ENCODE measurements at places on chromosomes 2 and 18.
A peak's percentile ranks its signal among the peaks of the same experiment; 100 is the strongest.

DNA sequence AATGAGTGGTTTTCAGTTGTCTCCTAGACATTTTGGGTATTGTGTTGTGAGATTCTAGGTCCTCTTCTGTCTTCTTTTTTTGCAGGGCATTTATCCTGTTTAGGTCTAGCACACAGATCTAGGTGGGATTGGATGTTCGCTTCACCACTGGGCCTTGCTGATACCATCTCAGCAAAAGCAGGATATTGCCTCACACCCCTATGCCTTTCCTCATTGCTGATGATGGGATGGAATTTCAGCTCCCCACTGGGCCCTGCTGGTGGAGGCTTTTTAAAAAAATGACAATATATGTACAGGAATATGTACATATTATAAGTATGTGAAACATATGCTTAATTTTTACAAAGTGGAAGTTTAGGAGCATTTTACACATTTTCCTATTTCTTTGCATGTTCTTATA is 5.4 kb upstream of the TOGARAM2 start:
- no peak overlapping the region for H3K4me3 ChIP-seq
- H3K36me3 ChIP-seq = no peaks in the 10 kb centered on the region
- H3K4me1 ChIP-seq = peaks cover 6% of the 10 kb centered on the region
- peaks cover 19% of the 10 kb centered on the region for H3K27me3 ChIP-seq
- H3K27ac ChIP-seq = no peak overlapping the region

GRCh38 chr2:78928502-78928901 is 97.0 kb upstream of the REG3G start:
- H3K27me3 ChIP-seq = no peaks in the 10 kb centered on the region
- no peak overlapping the region for H3K27ac ChIP-seq
- no peaks in the 10 kb centered on the region for H3K4me1 ChIP-seq
- H3K36me3 ChIP-seq = no peaks in the 10 kb centered on the region
- DNase-seq = no peak

- H3K27ac ChIP-seq = no peak overlapping the region
- H3K27me3 ChIP-seq = no peaks in the 10 kb centered on the region
- no peaks in the 10 kb centered on the region for H3K36me3 ChIP-seq
- no peak overlapping the region for H3K4me3 ChIP-seq
Measured at GRCh38 chr2:137837830-137838229, 126.4 kb upstream of the HNMT start.

DNA sequence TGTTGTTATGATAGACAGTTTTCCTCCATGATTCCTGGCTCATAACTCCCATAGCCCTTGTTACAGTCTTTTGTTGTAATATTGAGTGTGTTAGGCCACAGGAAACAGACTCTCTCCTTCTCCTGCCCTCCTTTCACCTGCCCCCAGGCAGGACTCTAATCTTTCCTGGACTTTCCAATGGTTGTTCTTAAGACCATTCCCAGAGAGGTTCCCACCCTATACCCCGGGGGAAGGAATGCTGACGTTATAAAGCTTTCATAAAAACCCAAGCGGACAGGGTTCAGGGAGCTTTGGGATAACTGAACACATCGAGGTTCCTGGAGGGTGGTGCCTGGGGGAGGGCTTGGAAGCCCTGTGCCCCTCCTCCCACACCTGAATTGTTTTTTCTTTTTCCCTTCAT is 2.8 kb upstream of the EFR3B start:
- no peaks in the 10 kb centered on the region for H3K36me3 ChIP-seq
- H3K27ac ChIP-seq = no peak overlapping the region
- H3K4me3 ChIP-seq = no peak overlapping the region
- peaks cover 2% of the 10 kb centered on the region for H3K27me3 ChIP-seq
- no peak for DNase-seq
- H3K4me1 ChIP-seq = peaks cover 17% of the 10 kb centered on the region

DNA sequence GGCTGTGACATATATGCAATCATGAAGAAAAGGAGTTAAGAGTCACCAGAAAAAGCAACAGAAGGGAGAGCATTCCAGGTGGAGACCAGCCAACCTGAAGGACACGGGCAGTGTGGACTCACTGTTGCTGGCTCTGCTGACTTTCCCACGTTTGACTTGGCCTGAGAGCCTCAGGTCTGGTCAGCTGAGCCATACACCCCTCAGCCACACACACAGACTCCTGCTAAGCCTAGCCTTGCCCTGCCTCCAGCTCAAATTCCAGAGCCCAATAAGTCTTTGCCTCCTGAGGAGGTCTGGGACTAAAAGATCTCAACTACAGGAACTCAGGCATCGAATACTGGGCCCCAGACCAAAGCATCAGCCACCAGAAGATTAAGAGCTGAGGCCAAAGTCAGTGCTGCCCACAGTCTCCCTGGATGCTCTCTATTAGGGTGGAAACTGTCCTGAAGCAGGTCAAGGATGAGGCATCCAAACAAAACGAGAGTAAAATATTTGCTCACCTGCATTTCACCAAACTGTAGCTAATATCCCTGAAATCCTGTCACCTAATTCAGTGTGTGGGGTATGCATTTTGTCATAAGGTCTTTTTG is 23.3 kb downstream of the CACNB4 start:
- H3K27me3 ChIP-seq = no peaks in the 10 kb centered on the region
- peaks cover 2% of the 10 kb centered on the region for H3K4me1 ChIP-seq

- H3K27me3 ChIP-seq = no peaks in the 10 kb centered on the region
- no peak overlapping the region for H3K4me3 ChIP-seq
- no peaks in the 10 kb centered on the region for H3K36me3 ChIP-seq
- no peak for DNase-seq
- no peaks in the 10 kb centered on the region for H3K4me1 ChIP-seq
- no peak overlapping the region for H3K27ac ChIP-seq
Measured at GRCh38 chr18:6159426-6159825, 255.3 kb downstream of the L3MBTL4 start.

DNA sequence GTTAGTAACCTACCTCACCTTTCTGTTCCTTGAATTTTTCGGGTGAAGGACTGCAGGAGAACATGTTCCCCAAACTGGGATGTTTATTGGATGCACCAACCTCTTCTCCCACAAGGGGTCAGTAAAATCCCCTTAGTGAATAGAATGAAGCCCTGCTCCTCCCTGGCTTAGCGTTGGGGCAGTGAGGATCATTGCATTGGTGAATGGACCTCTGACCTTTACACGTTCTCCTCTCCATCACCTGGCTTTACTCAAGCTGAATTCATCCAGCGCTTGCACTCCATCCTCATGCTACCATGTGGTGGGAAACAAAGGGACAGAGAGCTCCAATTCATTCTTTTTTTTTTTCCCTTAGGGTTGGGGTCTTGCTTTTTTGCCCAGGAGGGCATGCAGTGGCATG is 157.2 kb downstream of the MIB1 start:
- no peaks in the 10 kb centered on the region for H3K27me3 ChIP-seq
- DNase-seq = peak; percentile 63
- H3K4me1 ChIP-seq = no peaks in the 10 kb centered on the region
- H3K36me3 ChIP-seq = no peaks in the 10 kb centered on the region

DNA sequence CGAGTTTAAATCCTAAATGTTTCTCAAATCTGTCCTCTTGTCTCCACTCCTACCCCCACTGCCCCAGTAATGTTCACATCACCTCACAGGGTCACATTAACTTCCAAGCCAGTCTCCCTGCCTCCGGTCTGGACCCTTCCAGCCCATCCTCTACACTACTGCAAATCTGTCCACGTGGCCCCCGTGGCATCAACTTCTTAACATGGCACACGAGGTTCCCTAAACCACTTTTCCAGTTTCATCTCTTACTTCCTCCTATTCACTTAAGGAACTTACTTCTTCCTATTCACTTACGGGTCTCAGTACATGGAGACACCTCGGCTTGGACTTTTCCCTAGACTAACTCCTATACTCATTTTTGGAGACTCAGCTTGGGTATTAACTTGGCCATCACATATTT is 27.0 kb downstream of the MRPL33 start:
- H3K36me3 ChIP-seq = no peaks in the 10 kb centered on the region
- no peak overlapping the region for H3K27ac ChIP-seq

DNA sequence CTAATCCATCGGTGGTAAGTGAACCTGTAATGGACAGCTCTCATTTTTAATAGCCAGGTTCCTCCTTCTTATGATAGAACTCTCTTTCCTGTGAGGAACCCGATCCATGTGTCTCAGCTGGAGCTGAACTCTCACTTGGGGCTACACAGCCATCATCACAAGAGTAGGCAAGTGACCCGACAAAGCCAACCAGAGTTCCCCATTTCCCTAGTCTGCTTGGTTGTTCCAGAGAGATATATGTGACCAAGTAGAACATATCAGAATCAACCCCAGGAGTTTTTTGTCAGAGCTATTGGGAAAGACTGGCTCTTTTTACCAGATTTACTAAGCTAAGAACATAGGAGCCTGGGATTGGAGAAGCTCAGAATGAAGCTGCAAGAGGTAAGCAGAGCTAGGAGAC is 14.6 kb upstream of the HNRNPLL start:
- no peak overlapping the region for H3K27ac ChIP-seq
- H3K4me3 ChIP-seq = no peak overlapping the region
- no peak for DNase-seq
- H3K4me1 ChIP-seq = peaks cover 2% of the 10 kb centered on the region

DNA sequence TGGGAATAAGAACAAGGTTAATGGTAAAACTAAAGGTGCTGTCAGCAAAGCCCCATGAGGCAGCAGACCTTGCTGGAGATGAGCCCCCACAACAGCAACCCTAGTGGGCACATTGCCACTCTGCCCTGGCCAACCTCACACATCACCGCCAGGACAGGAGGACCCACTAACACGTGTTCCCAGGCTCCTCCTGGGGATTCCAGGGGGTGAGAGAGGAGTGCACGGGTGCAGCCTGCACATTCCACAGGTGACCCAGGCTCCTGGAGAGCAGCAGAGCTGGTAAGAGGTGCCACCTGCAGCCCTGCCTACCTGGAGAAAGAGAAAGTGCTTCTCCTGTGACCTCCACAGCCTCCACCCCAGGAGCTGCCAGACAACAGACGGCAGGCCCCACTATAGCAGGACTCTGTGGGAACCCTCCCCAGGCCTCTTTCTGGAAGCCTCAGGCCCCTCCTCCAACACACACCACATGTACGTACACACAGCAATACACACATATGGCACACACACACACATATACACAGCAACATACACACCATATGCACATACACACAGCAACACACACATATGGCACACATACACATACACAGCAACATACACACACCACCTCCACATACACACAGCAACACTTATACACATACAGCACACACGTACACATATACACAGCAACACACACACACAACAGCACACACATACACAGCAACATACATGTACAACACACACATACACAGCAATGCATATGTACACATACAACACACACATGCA is 187.1 kb downstream of the GLI2 start:
- DNase-seq = no peak
- peaks cover 19% of the 10 kb centered on the region for H3K36me3 ChIP-seq
- H3K4me3 ChIP-seq = no peak overlapping the region
- no peaks in the 10 kb centered on the region for H3K27me3 ChIP-seq
- H3K4me1 ChIP-seq = peaks cover 13% of the 10 kb centered on the region
- H3K27ac ChIP-seq = no peak overlapping the region

GRCh38 chr2:178477443-178478129 is 814 bp downstream of the FKBP7 start:
- no peak overlapping the region for H3K4me3 ChIP-seq
- H3K36me3 ChIP-seq = peaks cover 10% of the 10 kb centered on the region
- no peaks in the 10 kb centered on the region for H3K27me3 ChIP-seq
- no peak for DNase-seq
- H3K4me1 ChIP-seq = peaks cover 4% of the 10 kb centered on the region
- H3K27ac ChIP-seq = no peak overlapping the region

GRCh38 chr2:127187081-127187775 is 32.9 kb downstream of the CYP27C1 start:
- no peak for DNase-seq
- H3K4me3 ChIP-seq = no peak overlapping the region
- no peaks in the 10 kb centered on the region for H3K27me3 ChIP-seq
- H3K27ac ChIP-seq = no peak overlapping the region
- H3K36me3 ChIP-seq = peaks cover 17% of the 10 kb centered on the region
- peaks cover 2% of the 10 kb centered on the region for H3K4me1 ChIP-seq

DNA sequence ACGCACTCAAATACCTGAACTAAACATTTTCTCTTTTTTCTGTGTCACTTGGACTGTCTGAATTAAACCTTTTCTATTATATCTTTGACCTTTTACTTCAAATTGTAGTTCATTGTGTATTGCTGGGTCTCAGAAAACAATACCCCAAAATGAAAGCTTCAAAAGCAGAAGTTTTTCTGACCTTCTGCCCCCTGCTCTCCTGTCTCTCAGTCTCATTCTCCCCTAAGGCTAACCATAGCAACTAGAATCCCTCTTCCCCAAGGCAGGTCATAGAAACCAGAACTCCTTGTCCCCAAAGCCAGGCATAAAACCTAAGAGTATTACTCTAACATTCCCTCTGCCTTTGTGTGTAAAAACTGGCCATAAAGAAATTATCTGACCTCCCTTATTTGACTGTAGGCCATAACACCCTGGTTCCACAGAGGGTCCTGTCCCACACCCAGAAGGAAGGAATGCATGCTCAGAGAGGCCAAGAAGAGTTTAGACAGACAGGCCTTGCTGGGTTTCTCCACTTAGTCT is 93.5 kb upstream of the B3GNT2 start:
- no peak for DNase-seq
- H3K4me1 ChIP-seq = peaks cover 12% of the 10 kb centered on the region
- H3K27ac ChIP-seq = no peak overlapping the region

DNA sequence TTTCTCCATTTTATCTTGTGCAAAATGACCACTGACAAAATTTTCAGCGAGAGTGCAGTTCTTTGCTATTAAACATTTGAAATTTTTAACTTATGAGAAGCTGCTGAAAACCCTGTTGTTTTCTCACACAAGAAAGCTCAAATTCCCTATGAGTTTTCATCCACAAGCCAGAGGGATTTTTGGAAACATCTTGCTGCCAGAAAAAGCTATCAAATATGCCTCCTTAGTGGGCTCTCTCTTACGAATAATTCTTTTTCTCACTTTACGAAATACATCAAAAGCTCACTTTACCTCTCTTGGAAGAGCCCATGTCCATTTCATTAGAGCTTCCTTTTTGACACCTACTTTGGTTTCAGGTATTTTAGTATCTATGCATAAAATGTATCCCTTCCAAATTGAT is 202.9 kb downstream of the KCNH7 start:
- H3K4me1 ChIP-seq = no peaks in the 10 kb centered on the region
- no peaks in the 10 kb centered on the region for H3K27me3 ChIP-seq
- H3K27ac ChIP-seq = no peak overlapping the region
- no peaks in the 10 kb centered on the region for H3K36me3 ChIP-seq
- DNase-seq = no peak
- H3K4me3 ChIP-seq = no peak overlapping the region

GRCh38 chr2:133718688-133719201 is 150.5 kb upstream of the NCKAP5 start:
- no peaks in the 10 kb centered on the region for H3K4me1 ChIP-seq
- H3K27me3 ChIP-seq = no peaks in the 10 kb centered on the region
- H3K27ac ChIP-seq = no peak overlapping the region
- DNase-seq = no peak
- no peaks in the 10 kb centered on the region for H3K36me3 ChIP-seq
- no peak overlapping the region for H3K4me3 ChIP-seq

- peaks cover 9% of the 10 kb centered on the region for H3K4me1 ChIP-seq
- H3K36me3 ChIP-seq = no peaks in the 10 kb centered on the region
- no peak for DNase-seq
Measured at GRCh38 chr2:201260302-201260800, at the start of gene CASP8. Gene CASP8 (plus strand): TSS chr2:201260536. CDS start chr2:201266487, 5,951 bp downstream.

- H3K27me3 ChIP-seq = no peaks in the 10 kb centered on the region
- no peak overlapping the region for H3K27ac ChIP-seq
- no peaks in the 10 kb centered on the region for H3K36me3 ChIP-seq
- no peak overlapping the region for H3K4me3 ChIP-seq
Measured at GRCh38 chr2:212299943-212300342, 238.7 kb downstream of the ERBB4 start.

Data from neuronal stem cell (in vitro differentiated cells).